ENCODE measurements at places on chromosomes 1 and 21.
A peak's percentile ranks its signal among the peaks of the same experiment; 100 is the strongest.

- DNase-seq: no peak
These were observed 94.1 kb upstream of the CASZ1 start for GRCh38 chr1:10890491-10891071.

DNA sequence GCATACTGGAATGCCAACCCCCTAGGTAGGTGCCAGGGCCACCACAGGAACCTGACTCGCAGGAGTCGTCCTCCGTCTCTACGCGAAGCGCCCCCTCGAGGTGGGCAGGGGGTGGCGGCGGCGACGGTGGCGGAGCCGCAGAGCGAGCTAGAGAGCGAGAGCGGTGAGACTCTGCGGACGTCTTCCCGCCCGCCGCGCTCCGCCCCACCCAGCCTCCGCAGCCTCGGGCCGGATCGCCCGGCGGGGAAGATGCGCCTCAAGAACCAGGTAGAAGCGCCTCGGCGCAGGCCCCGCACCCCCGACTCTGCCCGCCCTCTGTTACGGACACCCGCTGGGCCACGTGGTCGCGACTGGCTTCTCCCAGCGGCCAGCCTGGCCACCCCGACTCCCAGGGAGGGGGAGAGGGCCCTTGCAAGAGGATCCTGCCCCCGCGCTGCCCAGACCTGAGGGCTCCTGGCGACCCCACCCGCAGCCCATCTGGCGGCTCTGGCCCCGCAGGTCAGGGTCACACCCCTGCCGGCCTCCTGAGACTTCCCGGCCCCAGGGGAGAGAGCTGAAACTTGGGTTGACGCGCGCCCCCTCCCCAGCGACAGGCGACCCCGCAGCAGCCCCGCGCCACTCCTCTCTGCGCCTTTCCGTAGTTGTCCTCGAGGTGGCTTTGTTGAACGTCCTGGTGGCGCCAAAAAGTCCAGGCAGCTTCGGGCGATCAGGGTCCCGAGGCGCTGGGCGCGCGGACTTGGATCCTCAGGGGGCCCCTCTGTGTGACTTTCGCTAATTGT lies 24.4 kb upstream of the AGBL4 start:
- DNase-seq: no peak

- no peak for DNase-seq
These were observed 1.7 kb upstream of the SIM2 start for GRCh38 chr21:36697060-36697850.

DNA sequence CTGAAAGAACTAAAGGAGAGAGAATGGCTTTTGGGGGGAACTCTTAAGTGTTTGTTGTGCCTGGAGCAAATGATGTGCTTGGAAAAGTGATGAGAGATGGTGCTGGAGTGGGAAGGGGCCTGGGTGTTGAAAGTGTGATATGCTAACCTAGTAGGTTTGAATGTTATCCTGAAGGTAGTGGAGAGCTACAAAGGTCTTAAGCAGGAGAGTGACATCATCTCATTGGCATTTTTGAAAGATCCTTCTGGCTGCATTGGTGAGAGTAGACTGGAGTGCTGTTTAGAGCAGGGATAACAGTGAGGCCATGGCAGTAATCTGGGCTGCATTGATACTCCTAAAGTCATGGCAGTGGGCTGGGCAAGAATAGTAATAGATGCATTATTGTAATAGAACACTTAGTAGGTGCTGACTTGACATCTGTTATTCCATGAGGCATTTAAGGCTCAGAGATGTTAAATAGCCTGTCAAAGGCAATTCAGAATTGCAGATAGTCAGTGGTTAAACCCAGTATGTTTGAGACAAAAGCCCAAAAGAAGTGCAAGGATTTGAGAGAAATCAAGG lies 44.5 kb downstream of the MDM4 start:
- DNase-seq: peak; percentile 65

DNA sequence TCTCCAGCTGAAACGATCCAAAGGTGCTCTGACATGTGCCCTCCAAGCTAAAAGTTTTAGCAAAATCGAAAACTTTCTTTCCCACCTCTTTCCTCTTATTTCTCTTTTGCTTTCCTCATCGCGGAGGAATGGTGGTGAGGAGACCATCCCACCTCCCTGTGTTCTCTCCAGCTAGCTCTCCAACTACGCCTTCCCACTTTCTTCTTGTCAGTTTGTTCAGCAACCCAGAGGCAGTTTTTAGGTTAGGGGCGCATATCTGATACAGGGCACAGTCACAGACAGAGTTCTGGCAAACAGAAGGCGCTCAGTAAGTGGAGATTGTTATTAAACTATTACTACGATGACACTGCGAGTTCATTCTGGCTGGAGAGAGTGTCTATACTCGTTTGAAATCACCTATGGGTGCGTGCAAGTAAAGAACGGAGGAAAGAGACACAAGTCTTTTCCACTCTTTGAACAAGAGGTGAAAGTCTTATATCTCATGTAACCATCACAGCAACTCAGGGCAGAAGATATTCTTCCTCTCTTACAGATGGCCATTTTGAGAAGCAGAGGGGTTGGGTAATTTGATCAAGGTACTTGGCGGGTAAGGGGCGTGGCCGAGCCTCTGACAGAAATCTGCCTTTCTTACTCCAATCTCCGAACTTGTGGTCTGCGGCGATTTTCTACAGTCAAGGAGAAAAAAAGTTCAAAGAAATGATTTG lies 13.9 kb downstream of the HLX start:
- no peak for DNase-seq

DNA sequence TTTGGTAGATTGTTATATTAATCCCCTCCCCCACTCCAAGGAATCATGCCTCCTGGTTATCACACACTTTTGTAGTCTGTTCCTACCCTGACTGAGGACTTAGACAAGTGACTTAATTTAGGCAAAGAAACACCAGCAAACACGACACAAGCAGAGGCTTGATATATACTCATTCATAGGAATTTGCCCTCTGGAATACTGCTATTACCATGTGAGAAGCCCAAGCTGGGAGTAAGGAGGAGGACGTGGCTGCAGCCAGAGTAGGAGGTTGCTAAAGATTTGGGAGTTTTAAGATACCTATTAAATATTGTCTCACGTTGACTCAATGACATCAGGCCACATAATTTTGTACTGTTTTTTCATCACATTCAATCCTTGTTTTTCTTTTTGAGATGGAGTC lies 100.2 kb downstream of the LRRC53 start:
- DNase-seq: no peak

- no peak for DNase-seq
These were observed 12.7 kb downstream of the SSU72 start for GRCh38 chr1:1561801-1562470.

DNA sequence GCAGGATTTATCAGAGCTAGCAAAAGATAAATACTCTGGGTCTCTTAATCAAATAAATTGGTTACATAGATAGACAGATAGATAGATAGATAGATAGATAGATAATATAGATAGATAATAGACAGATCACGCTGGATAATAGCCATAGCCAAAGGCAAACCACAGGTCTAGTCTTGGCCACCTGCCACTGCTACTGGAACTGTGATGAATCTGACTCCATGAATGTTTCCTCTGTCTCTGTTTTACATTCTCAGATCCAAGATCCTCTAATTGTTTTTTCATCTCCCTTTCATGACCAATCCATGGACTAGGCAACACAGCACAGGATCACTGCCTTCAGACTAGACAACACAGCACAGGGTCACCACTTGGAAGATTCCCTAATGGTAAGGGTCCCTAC lies 444.7 kb upstream of the NFIA start:
- no peak for DNase-seq

GRCh38 chr1:228096416-228097332 lies 6.5 kb downstream of the C1orf35 start:
- no peak for DNase-seq

Data from EH (cell line).